ENCODE measurements at places on chromosomes 6 and 20.
A peak's percentile ranks its signal among the peaks of the same experiment; 100 is the strongest.

DNA sequence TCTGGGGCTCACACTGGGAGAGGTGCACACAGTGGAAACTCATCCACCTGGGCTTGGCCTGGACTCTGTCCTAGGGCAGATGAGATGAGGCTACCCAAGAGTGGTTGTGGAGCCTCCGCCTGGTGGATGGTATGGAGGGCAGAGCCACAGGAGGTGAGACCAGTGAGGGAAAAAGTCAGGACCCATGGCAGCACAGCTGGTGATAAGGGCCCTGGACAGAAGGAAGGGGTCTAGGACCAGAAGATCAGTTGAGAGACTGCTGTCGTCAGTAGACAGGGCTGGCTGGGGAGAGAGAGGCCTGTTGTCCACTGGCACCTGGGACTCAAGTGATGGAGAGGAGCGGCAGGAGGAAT lies 29.8 kb downstream of the PLCG1 start:
- no peak for ATAC-seq

GRCh38 chr20:57714409-57715267 lies 4.8 kb upstream of the PMEPA1 start:
- no peak for ATAC-seq

- no peak for ATAC-seq
Observed at GRCh38 chr20:17541596-17541995, 10.4 kb upstream of the BFSP1 start.

GRCh38 chr20:63769891-63770474 lies 30.4 kb downstream of the SLC2A4RG start:
- ATAC-seq = peak; percentile 12

- ATAC-seq = no peak
Observed at GRCh38 chr6:98560841-98561240, 273.5 kb upstream of the POU3F2 start.

- no peak for ATAC-seq
Observed at GRCh38 chr6:21610341-21610740, 16.8 kb downstream of the SOX4 start.

GRCh38 chr20:35273449-35274171 lies 4.3 kb downstream of the MMP24OS start:
- ATAC-seq = no peak

DNA sequence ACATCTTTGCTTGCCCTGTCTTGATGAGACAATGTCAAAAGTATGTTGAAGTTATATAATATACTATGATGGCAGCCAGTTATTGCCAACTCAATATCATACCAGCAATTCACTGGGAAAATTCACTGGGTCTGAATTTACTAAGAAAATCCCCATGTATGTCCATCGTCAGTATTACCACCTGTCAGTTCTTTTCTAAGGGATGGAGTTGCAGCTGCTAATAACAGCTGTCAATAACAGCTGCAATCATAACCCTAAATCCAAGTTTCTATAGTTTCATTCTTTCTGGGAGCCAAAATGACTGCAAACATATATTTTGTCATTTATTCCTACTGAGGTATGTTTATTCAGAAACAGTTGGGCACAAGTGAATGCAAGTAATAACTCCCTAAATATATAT lies 132.6 kb upstream of the RIN2 start:
- ATAC-seq = no peak

DNA sequence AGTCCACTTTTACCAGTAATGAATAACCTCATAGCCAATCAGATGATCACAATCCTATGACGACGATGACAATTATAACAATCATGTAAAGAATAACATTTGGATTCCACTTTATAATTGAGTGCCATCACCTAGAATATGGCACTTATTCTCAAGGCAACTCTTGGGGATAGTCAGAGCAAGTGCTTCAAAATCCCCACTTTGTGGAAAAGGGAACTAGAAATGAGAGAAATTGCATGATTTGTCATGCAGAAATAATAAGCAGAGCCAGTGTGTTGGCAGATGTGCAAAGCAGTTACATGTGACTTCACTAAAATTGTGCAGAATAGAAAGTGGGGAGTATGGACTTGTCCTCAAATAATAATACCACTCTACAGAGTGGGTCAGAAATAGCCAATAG lies 41.3 kb downstream of the FRK start:
- no peak for ATAC-seq

DNA sequence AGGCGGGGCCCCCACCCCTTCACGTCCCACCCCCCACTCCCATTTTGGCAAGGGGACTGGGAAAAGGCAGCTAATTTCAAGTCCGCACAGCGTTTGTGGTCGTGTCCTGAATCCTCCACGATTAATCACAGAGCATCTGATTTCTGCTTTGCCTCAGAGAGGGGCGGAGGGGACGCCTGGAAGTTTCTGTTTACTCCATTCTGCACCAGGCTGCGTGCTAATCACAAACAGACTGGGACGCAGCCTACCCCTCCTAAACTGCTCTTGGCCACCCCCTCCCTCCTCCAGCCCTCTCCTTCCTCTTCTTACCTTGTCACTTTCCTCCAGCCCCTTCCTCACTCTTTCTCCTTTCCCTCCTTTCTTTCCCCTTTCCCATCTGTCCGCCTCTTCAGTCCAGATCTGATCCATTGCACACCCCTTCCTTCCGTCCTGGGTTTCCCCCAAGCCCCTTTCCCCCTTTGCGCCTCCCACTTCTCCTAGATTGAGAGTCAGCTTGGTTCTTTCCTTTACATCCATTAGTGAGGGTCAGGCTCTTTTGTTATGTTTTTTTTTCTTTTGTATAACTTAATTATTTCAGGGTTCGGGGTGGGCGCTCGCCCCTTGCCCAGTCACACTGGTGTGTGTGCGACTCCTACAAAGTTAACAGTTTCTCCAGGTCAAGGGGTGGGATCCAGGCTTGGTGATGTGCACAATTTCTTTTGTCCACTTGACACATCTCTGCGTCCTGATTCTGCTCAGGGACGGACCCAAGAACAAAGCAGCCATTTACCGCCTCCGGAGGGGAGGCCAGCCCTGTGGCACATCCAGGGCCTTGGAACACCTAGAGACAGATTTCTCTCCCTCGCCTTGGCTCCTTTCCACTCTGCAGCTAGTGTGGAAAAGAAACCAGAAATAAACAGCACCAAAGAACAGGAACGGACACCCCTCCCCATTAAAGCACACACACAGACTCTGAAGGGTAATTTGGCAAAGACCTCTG lies 520 bp upstream of the RIPOR3 start:
- peak; percentile 67 for ATAC-seq

- peak; percentile 60 for ATAC-seq
Observed at GRCh38 chr6:3617192-3617631, 134.3 kb downstream of the PXDC1 start.

DNA sequence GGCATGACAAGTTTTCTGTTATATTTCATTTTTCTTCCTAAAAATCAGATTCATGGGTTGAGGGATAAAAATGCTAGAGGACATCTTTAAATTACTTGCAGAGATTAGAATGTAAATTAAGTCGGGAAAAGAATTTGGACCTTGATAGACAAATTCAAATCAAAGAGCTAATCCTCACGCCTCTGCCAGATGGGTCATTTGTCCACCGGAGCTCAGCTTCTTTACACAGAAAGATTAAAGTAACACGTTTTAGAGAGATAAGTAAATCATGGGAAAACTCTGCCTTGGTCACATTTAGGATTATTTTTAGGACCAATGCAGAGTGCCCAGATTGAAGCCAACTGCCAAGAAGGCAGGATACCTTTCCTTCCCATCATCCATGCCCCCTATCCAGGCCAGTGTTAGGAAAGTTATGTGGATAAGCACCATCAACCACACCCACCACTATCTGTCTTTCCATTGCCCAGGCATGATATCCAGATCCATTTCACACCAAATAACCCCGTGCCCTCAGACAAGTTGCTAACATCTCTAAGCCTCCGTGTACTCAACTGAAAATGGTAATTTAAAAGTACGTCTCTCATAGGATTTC lies 397.4 kb upstream of the PLCB4 start:
- no peak for ATAC-seq

DNA sequence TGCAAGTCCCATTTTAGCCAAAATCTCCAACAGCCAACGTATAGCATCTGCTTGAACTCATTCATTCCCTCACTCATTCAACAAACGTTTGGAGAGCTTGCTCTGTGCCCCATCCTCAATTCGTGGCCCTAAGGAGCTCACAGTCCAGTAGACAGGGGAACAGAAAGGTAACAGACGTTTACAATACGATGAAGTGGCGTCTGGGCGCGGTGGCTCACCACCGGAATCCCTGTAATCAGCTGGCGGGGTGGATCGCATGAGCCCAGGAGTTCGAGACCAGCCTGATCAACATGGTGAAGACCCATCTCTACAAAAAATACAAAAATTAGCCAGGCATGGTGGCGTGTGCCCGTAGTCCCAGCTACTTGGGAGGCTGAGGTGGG lies 790 bp upstream of the E2F1 start:
- ATAC-seq = no peak

DNA sequence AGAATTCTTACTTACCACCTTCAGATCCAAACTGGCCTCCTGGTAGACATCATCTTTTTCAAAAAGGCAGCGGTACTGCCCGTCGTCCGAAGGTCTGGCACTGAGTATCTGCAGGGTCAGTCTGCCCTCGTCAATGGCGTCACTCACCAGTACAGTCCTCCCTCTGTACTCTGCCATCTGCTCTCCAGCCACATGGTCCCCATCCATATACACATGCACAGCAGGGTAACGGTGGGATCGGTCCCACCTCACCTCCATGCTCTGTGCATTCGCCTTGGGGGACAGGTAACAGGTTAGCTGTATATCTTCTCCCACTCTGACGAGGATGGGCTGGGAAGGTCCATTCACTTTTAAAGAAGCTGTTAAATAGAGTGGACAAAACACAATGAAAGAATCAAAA lies 11.0 kb downstream of the BTNL2 start:
- no peak for ATAC-seq

DNA sequence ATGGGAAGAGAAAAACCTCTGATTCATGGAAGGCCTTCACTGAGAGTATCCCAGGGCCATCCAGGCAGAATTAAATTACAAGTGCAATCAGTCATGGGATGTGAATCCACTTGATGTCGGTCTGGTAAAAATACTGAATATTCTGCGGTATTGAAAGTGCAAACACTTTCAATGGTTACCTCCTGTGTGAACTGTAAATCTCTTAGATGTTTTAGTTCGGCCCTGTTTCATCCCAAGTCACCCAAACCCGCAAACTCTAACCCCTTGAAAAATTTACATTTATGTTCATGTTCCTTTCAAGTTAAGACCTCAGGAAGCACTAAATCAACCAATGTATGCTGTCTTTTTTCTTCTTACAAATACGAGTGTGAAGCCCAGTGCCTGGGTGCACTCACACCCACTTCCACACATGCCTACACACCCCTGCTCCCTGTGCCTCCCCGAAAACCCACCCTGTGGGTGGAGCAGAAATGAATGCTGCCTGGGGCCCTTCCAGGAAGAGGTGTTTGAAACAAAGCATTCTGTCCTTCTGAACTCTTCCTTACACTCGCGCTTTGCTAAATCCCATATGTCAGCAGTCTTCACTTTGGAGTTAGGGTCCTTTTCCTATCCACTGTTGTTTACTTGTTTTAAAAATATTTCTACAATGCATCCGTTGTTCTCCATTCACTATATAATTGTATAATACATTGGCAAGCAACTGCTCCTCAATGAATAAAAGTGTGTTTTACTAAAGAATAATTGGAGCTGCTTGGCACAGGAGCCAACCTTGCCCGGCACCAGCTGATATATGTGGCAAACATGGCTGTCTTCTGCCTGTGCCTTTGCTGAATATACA lies 62.7 kb downstream of the FYN start:
- ATAC-seq = no peak

GRCh38 chr6:32436186-32436585 lies 3.5 kb upstream of the HLA-DRA start:
- ATAC-seq = no peak

DNA sequence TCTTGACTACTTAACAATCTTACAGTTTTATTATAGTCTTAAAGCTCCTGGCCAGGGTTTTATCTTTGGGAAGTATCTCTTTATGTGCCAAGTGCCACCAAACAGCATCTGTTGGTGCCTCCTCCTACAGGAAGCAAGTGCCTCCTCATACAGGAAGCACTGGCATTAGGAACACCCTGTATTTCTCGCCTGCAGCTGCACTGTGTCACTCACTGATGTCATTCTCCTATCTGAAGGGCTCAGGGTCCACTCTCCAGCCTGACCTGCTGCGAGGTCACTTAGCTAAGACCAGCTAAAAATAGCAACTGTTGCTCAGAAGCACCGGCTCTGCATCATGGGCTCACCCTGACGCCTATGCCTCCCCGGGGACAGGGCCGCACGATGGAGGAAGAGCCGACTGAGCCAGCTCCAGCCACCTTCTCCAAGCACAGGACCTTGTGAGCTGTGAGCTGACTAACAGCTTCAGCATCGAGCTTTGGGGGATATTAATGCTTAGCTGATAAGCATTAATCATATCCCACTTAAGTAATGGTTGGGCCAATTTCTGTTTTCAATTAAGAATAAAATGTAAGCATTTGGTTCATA lies 66.3 kb upstream of the CD93 start:
- ATAC-seq = peak; percentile 88

DNA sequence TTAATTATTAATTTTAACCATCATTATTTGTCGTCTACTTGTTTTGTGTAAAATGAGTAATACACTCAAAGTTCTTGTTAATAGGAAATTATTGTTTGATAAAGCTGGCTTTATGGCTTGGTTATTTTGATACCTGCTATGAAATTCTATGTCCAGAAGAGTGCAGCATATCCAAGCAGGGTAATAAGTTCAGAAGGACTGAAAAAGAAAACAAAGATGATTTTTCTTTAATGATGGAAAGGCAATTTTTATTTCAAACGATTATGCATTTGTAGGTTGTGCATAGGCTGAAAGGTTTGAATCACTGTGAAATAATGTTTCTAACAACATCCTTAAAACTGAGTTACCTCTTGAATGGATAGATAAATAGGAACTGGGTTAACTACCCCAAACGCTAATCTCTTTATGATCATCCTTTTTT lies 1.4 kb upstream of the MAN1A1 start:
- ATAC-seq = no peak

DNA sequence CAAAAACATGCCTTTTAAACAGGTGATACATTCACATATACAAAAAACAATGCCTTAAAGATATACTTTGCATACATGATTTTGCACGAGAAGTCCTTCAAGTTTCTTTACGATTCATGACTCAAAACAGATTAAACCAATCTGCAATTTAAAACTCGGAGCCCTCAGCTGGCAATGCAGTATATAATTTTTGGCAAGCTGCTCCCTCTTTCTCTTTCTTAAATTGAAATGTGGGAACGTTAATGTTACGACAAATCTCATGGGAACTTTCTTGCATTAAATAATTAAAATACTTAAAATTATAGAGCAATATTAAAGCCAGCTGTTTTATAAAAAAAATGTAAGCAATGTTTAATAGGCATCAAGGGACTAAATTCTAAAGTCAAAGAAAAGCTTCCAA lies 334.6 kb downstream of the ESR1 start:
- no peak for ATAC-seq
